ENCODE measurements at places on chromosomes 3 and 15.

DNA sequence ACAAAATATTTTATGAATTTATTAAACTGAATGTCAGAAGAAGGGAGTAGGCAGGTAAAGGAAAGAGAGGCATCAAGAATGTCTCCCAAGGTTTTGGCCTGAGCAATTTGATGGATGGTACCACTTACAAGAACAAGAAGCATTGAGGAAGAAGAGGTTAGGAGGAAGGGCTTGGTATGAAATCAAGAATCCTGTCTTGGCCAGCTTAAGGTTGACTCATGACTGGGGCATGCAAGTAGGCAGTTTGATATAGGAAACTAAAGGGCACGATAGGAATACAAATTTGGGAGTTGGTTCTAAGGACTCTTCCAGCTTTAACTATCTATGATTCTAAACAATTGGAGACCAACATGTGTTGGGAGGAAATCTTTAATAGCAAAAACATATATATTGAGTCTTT, 79.1 kb downstream of the NTRK3 start:
- no peak for DNase-seq

DNA sequence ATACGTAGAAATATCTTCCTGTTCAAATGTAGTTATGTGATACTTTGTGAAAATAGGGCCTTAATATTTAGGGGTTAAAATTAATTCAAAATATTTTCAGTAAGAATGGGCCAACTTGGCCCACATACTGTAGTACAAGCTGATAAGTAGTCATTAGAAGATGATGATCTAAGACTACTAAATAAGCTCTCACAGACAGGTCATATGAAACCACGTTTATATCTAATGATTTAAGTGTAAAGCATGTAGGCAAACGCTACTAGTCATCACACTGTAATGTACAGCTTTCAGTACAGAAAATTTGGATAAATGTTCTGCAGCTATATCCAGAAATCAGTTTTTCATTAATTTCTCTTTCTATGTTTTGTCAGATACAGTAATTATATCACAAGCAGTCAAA, 228.6 kb downstream of the UBE2E2 start:
- DNase-seq = no peak

DNA sequence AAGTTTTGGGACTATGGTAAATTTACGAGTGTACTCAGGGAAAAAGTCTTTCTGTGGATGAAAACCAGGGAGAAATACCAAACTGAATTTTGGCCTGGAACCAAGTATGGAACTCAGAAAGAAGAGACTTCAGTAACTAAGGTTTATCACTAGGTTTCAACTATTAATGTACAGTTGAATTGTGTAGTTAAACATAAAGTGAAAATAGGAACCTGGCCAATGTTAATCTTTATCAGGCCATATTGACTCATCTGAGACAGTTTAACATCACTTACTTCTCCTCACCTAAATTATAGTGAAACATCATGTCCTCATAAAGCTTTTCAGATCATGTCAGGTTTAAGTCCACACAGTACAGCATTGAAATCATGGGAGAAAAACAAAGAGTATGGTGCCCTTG, 197.7 kb downstream of the LSAMP start:
- DNase-seq = no peak

- no peak for DNase-seq
Measured at GRCh38 chr3:46895761-46896160, 18.2 kb downstream of the PTH1R start.

- DNase-seq = no peak
Measured at GRCh38 chr3:38327335-38328009, 19.1 kb upstream of the XYLB start.

DNA sequence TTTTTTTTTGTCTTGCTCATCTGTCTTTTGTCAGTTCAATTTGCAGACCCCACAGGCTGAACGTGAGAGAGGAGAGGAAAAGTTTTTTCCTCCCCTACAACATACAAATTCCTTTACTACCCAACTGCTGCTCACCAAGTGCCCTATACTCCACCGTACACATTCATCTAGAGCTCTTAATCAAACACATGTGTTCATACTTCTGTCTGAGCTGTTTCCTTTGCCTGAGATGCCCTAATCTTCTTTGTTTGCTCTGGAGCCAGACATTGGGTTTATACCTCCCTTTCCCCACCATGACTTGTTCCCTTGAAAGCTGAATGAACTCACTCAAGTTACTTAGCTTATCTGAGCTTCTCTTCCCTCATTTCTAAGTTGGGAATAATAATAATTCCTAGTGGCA, 122.7 kb upstream of the RASGRP1 start:
- DNase-seq = no peak

DNA sequence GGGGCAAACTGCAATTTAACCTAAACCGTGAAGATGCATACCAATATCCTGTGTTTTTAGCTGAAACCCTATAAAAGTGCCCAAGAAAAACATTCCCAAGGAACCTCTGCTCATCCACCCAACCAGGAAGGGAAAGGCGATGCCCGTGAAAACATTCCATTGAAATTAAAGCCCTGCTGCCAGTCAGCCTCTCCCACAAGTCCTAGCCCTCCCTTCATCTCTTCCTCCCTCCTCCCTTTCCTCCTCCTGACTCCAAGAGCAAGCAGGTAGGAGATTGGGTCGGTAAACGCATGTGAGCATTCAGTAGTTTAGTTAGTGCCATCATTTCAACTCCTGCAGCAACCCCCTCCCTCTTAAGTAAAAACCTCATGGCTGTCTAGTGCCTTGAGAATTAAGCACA, 27.7 kb downstream of the HES1 start:
- DNase-seq = no peak

DNA sequence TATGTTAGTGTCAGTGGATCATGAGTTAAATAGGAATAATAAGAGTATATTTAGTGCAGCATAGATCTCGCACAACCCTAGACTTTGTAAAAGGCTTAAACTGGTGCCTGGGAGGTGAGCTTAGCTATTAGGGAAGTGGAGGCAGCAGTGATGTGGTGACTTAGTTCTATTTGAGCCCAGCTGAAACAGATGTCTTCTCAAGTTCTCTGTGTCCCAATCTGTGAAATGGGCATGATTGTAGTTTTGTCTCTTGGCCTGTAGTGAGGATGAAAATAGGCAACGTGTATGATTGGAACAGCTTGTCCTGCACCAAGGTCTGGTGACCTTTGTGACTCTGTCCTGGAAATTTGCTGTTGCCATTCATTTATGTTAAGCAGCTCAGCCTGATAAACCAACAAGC, 34.7 kb downstream of the EBLN2 start:
- no peak for DNase-seq

All from endodermal cell (in vitro differentiated cells).